Activated CD4-positive, CD25-positive, alpha-beta regulatory T cell (primary cell): ENCODE measurements at places on chromosomes 6 and 20.

GRCh38 chr6:30847421-30847970 is 36.8 kb upstream of the DDR1 start:
- no peak for DNase-seq

GRCh38 chr20:44832724-44833123 is 22.4 kb upstream of the RIMS4 start:
- no peak for DNase-seq

DNA sequence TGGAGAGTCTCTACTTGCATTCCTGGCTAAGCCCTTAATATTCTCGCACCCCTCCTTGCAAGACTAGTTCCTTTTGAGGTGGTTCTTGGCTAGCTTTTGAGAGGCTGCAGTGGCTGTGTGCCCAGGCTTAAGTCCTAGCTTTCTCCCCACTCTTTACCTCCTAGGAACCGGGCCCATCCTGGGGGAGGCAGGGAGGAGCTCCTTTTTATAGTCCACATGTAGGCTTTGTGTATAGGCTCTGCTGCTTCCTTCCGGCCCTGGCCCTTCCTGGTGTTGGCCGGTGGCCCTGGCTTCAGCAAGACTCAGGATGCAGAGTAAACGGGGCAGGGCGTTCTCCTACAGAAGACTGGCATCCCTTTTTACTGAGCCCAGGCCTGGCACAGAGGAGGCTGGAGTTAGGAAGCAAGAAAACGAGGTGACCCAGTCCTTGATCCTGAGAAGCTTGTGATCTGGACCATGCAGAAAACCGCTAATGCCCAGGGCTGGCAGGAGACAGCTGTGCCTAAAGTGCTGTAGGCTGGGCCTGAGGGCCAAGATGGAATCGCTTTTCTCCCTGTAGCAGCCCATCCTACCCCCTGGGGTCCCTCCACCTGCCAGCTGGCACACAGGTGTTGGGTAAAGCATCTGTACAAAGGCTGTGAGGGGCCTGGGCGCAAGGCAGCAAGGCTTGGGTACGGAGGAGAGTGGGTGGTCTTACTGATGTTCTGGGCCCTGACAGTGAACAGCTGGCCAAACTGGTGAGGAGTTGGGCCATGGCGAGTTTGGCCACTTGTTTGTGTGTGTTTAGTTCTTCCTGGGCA is 8.7 kb downstream of the PLCG1 start:
- no peak for DNase-seq

- no peak for DNase-seq
Measured at GRCh38 chr20:38298768-38299288, 5.1 kb upstream of the BPI start.

GRCh38 chr6:79763301-79763700 is 132.2 kb downstream of the SH3BGRL2 start:
- no peak for DNase-seq

GRCh38 chr20:1178103-1178502 is 6.7 kb downstream of the TMEM74B start:
- no peak for DNase-seq

- no peak for DNase-seq
Measured at GRCh38 chr20:44931911-44932310, 22.1 kb downstream of the PABPC1L start.

GRCh38 chr20:8853805-8854338 is 215.0 kb upstream of the PLCB4 start:
- DNase-seq = no peak

GRCh38 chr6:42889815-42890214 is 10.4 kb downstream of the RPL7L1 start:
- DNase-seq = no peak

GRCh38 chr20:32957459-32957858 is 46.8 kb downstream of the SUN5 start:
- DNase-seq = no peak

GRCh38 chr6:152983637-152984512 is 1.0 kb upstream of the FBXO5 start:
- DNase-seq = peak; percentile 55

DNA sequence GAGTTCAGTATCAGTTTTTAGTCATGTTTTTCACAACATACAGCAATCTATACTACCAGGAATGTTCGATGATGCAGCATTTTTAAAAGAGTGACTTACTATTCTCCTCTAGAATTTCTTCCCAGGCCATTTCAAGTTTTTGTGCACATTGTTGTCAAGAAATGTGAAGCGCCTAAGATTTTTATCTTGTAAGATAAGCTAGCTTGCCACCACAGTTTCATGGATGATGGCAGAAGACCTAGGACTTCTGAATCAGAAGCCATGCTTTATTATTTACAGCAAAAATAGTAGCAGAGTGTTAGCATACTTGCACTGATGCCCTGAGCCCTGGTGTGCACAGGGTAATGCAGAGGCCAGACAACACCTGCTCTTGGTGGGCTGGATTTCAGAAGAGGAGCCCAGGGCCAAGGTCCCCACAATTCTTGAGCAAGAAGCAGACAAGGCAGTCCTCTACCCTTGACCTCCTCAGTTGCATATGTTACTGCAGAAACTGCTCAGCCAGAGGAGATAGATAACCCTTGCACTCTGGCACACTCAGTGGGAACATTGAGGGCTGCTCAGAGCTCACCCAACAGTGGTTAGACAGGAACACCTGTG is 99.2 kb downstream of the QKI start:
- no peak for DNase-seq

DNA sequence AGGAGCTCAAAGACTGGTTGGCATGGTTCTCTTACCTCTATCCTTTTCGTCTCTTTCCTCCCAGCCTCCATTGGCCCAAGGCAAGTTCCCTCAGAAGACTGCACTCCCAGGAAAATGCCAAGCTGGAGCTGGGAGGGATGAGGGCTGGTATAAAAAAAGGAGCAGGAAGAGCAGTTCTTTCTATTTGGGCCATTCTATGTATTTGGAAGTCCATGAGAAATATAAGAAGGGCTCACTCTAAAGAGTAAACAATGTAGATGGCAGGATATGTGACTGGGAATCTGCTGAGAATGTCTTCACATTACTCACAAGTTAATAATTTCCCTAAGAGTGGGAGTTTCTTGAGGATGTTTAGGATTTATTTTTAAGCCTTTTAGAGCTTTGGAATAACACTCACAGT is 36.6 kb upstream of the ADTRP start:
- no peak for DNase-seq

DNA sequence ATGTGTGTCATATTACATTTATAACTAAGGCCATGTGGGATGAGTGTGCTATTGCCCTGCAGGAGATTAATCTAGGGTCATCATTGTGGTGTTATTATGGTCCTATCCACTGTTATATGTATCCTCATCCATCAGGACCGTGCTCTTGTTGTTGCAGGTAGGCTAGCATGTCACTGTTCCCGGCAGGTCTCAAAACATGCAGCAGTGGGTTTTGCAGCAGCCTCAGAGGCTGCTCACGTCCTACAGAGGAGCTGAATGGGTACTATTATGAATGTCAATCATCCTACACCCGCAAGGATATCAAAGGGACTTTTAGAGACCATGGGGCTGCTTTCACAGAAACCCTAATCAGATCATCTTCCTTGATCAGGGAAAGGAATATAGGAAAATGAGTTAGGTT is 318.2 kb downstream of the SAMD5 start:
- no peak for DNase-seq

DNA sequence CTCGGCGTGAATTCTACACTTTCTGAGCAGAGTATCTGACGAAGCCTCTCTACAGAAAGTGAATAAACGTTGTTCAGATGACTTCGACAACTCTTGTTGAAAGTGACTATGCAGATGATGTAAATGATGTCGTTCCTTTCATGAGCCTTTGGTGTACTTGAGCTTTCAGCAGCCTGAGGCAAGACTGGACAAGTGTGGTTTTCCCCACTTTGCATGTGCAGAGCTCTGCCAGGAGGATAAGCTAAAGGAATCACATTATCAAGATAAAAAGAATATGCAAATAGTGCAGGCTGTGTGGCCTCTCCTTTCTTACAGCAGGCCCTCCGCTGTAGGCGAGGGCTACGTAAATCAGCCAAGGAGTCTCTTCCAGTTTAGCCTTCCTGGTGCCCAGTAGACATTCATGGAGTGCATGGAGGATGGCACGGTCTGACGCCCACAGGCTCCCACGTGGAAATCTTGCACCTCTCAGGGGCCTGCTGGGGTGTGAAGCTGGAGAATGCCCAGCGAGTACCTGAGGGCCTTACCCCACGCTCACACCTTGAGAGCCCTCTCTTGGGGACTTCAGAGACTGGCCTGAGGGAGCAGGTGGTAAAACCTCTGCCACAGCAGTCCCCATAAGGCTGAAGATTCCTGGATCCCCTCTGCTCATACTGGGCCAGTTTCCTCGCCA is 54.9 kb downstream of the RPP40 start:
- no peak for DNase-seq

- no peak for DNase-seq
Measured at GRCh38 chr20:10761232-10761631, 87.4 kb upstream of the JAG1 start.

DNA sequence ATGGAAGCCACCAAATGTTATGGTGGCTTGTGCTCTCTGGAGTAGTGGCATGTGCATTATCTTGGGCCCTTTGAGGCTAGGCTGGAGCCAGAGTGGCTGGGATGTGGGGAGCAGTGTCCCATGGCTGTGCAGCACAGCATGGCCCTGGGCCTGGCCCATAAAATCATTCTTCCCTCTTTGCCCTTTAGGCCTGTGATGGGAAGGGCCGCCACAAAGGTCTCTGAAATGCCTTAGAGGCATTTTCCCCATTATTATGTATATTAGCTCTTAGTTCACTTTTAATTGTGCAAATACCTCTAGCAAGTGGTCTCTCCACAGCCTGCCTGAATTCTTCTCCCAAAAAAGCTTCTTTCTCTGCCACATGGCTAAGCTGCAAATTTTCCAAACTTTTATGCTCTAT is 297.3 kb upstream of the IRAK1BP1 start:
- no peak for DNase-seq

GRCh38 chr6:127000631-127001030 is 117.8 kb upstream of the RSPO3 start:
- no peak for DNase-seq

- DNase-seq = no peak
Measured at GRCh38 chr6:21870076-21870730, 276.7 kb downstream of the SOX4 start.

DNA sequence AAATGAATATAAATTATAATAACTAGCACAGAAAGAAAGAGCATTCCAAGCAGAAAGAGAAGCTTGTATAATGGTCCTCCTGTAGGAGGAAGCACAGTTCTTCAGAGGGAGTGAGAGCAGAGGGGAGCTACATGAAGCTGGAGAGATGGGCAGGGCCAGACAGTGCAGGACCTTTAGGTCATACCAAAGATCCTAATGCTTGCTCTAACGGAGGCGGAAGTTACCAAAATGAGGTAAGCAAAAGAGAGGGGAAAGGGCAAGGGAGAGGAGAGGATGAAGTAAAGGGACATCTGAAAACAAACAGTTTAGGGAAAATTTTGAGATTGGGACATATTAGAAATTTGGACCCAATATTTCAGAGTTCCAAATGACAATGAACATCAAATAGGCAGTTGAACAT is 50.2 kb downstream of the HBS1L start:
- no peak for DNase-seq

- no peak for DNase-seq
Measured at GRCh38 chr20:31542201-31542842, 28.1 kb downstream of the HM13 start.

GRCh38 chr20:4563534-4563933 is 158.2 kb upstream of the PRND start:
- no peak for DNase-seq

GRCh38 chr6:80594461-80594860 is 488.0 kb downstream of the BCKDHB start:
- DNase-seq = no peak

- no peak for DNase-seq
Measured at GRCh38 chr6:141169419-141169818, 963.3 kb upstream of the GJE1 start.

DNA sequence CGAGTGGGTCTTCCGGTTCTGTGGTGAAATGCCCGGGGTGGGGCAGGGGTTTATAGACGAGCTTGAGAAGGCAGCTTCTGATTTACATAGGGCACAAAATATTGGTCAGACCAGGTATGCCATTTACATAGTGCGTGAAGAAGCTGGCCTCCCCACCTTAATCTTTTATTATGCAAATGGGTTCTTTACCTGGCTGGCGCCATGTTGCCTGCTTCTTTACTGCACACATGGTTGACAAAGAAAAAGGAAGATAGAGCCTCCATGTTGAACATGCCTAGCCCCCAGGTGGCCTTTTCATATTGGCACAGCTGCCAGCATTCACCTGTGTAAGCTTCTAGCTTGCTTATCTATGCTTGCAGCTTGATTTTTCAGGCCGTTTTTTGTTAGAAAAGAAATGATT is 276.2 kb downstream of the PHACTR1 start:
- DNase-seq = no peak

DNA sequence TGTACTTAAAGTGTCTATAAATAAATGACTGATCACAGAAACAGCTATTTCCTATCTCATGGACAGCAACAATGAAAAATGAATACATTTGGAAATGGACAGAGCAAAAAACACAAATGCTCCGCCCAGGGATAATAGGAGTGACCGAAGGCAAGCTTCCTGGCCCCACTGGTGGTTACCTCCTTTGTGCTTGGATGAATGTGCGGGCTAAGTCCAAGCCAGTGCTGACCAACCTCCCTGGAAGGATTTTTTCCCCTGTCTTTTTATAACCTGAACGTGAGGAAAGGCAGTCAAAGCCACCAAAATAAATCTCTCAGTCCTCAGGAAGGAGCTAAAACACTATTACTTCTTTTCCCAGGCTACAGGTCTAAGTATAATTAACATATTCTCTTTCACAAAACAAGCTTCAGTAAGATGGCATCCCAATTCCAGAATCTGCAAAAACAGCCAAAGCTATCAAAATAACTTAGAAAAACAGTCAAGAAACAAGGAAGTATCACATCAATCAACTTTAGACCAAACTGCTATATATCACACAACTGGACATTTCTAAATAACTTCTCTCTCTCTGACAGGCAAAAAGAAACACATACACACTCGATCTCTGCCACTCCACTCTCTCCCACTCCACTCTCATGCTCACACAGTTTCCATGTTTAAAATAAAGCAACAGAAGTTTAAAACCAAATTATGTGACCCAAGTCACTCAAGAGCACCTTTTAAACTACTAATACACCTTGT is 10.0 kb downstream of the KIF16B start:
- no peak for DNase-seq

DNA sequence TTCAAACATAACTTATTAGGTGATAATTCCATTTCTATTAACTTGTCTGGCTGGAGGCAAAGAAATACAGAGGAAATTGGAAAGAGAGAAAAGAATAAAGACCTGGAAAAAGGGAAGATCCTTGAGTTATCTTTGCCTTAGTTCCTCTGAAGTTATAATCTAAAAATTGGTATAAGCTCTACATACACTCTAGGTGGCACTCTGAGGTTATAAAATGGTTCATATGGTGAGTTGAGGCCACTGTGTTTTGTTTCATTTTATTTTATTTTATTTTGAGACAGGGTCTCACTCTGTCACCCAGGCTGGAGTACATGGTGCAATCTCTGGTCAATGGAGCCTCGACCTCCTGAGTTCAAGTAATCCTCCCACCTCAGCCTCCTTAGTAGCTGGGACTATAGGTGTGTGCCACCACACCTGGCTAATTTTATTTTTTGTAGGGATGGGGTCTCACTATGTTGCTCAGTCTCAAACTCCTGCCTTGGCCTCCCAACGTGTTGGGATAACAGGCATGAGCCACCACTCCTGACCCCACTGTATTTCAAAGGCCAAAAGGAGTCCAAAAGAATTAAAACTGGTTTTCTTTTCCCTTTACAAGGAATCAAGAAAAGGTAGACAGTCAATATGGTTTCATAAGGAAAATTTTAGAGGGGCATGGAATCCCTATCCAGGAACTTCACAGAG is 19.4 kb downstream of the GPX6 start:
- no peak for DNase-seq
